NCI-H1048 (cell line): ENCODE measurements at places on chromosomes 3 and 15.

- DNase-seq = no peak
Observed at GRCh38 chr15:22963641-22964040, 16.5 kb downstream of the CYFIP1 start.

GRCh38 chr3:171323938-171324536 is 136.2 kb downstream of the TNIK start:
- DNase-seq = no peak

GRCh38 chr3:170749765-170750477 is 120.1 kb downstream of the RPL22L1 start:
- DNase-seq = no peak

DNA sequence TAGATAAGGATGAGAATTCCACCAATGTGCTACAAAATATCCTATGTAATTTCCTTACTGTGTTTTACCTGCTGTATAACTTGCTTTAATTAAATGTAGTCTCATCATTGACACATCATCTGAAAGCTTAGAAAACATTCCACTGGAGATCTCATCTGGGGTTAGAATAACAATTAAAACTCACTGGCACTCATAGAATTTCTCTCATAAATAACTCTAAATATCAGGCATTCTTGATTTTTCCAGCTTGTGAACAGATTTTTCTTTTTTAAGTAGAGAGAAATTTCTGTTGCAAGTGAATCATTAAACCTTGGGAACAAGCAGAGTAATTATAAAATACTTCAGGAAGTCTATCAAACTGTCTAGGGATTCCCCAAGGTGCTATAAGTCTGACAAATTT is 843.8 kb downstream of the NAALADL2 start:
- DNase-seq = no peak

DNA sequence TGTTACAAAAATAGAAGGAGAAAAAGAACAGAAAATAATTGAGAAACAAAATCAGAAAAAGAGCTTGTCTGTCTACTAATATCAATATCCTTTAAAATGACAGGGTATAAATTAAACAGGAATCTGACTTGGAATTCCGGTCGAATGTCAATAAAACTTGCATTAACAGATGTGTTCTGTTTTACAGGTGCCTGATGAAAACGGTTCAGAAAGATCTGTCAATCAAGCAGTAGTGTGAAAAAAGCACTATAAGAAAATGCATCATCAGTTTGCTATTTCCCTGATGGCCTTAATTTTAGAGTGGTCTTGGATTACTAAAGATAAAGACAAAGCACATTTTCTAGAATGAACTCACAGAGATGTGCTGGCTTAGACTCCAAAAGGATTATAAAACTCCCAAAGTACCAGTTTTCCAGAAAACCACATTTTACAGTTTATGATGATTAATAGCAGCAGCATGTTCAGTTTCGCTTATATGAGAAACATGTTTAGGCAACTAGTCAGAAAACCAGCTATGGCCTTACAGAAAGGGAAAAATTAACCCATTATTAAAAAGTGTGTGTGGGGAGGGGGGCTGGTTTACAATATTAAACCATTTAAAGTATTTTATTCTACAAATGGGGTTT is 8.2 kb upstream of the C3orf38 start:
- DNase-seq = no peak

DNA sequence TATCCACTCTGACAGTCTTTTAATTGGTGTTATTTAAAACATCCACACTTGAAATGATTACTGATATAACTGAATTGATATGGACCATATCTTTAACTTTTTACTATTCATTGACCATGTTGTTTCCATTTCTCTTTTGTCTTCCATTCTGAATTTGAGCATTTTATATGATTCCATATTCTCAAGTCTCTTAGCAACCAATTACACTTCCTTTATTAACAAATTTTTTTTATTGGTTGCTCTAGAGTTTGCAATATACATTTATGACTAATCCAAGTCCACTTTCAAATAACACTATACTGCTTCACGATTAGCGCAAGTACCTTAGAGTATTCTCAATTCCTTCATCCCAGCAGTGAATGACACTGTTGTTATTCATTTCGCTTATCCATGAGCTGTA is 16.4 kb downstream of the RFX7 start:
- DNase-seq = no peak

GRCh38 chr15:69606144-69606543 is 153.5 kb downstream of the RPLP1 start:
- no peak for DNase-seq

- no peak for DNase-seq
Observed at GRCh38 chr15:85718271-85718971, 76.3 kb downstream of the KLHL25 start.

DNA sequence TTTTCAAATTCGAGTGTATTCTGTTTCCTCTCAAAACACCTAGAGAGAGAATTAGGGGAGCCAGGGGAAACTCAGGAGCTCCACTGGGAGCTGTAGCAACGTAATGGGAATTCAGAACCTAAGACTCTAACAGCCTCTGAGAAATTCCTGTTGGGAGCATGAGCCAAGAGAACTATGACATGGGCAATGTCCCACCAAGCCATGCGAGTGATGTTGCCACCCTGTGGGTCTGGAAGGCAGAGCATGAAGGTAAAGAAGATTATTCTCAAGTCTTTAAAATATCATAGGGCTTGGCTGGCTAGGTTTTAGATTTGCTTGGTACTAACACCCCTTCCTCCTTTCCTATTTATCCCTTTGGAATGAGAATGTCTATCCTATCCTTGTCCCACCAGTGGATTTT is 392.6 kb upstream of the ADAMTS9 start:
- DNase-seq = no peak

DNA sequence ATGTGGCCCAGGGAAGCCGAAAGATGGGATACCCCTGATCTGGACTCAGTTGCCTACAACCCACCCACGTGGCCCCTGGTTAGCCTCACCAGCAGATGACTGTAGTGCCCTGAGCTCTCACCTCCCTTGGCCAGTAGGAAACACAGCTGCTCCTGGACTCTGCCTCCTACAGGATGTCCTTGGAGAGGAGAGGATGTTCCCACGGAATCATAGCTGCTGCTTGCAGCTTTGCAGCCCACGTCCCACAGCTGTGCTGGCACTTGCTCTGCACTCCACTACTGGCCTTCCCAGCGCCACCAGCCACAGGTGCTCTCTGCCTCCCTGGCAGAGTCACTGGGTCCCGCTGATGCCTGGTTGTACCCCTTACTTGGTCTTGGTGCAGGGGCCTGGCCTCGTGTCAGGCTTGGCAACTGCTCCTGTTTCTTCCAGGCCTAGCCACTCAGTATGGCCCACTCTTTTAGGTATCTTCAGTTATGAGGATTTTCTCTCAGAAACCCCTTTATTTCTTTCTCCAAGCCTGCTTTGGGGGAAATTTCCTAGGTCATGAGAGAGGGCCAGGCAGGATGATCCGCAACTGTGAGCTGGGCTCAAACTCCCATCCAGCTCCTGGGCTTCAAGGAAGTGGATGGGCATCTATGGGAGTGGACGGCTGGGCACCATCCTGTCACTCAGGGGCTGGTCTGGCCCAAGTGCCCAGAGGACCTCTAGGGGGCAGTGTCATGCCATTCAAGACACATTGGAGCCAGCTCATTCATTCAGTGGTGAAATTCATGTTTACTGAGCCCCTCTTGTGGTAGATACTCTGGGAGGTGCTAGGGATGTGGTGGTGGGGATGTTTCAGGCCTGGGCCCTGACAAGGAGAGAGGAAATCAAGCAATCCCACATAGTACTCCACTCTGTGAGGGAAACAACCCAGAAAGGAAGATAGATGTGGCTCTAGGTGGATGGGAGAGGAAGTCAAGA is 16.2 kb upstream of the VILL start:
- no peak for DNase-seq

DNA sequence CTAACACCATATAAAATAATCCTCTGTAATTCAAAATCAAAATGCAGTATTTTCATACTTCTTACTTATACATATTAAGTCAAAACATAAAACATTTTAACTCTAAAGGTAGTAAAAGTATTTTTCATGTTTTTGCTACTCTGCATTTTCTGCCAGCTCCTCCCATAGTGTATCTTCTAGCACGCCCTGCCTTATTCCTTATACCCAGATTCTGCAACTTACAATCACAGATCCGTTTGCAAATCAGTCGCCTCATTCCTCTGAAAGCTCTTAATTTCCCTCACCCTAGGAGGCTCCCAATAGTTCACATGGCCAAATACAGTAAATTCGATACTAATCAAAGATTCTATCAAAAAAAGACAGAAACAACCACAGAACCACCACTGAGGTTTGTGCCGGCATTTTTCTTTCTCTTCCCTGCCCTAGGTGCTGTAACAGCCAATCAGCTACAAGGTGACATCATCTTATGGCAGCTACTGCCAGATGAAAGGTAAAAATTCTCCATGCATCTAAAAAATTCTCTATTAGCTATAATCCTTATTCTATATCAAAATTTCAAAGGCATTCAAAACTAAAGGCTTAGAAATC is 72.9 kb downstream of the CLASP2 start:
- no peak for DNase-seq

GRCh38 chr3:173745952-173746682 is 348.6 kb downstream of the NLGN1 start:
- DNase-seq = no peak

DNA sequence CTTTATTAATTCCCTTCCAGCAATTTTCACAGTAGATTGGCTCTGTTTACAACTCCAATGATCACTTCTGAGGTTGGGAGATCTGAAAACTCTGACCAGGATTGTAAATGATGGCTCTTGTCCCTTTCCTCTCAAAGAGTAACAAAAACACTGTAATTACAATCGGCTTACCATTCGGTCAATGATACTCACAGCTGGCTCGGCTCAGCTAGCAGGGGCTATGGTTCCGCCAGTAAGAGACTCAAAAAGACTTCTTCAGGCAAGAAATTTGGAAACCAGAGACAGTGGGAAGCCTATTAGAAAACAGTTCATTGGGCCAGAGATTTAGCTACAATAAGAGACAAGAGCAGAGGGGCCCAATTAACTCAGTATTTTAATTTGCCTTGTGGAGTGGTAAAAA is 96.6 kb downstream of the LRRC3B start:
- no peak for DNase-seq

DNA sequence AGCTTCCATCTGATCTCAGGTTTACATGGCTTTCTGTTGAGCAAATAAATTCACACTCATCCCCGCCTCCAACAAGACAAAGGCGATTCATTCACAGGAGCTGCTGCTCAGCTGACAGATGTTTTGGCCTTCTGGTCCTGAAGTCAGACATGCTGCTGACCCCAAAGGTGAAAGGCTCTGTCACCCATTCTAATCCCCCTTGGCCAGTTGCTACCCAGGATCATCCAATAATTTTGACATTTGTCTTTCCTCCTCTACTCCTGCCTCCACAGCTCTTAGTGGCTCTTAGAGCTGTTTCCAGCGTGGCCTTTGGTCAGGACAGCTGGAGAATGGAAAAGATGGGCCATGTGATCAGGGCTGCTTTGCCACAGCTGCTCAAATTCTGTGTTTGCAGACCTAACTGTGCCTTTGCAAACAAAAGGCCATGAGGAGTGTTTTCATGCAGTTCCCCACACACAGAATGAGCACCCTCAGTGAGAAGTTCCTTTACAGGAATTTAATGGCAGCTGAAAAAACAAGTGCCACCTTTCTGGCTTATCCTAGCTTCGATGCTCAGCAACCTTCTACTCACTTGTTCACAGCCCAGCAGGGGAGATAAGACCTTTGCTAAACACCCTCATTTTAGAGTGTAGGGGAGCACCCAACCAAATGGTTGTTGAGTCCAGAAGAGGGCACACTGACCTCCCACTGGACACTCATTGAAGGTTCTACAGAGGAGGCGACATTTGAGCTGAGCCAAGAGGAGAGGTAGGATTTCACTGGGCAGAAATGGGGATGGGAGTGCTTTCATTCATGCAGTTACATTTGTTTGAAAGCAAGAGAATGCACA is 39.0 kb downstream of the CYP19A1 start:
- no peak for DNase-seq

GRCh38 chr15:80679804-80680175 is 15.3 kb upstream of the ABHD17C start:
- DNase-seq = no peak
